Ecto neural progenitor cell (in vitro differentiated cells): ENCODE measurements at places on chromosomes 12 and 14.

- DNase-seq = no peak
Measured at GRCh38 chr12:64792128-64792527, 32.3 kb upstream of the TBC1D30 start.

GRCh38 chr12:19547271-19547671 is 108.0 kb downstream of the AEBP2 start:
- no peak for DNase-seq

GRCh38 chr14:63764103-63764502 is 36.2 kb upstream of the SGPP1 start:
- no peak for DNase-seq

- no peak for DNase-seq
Measured at GRCh38 chr12:81441629-81442028, 317.5 kb downstream of the PPFIA2 start.

GRCh38 chr12:2429032-2429431 is 365.7 kb upstream of the FKBP4 start:
- DNase-seq = no peak

DNA sequence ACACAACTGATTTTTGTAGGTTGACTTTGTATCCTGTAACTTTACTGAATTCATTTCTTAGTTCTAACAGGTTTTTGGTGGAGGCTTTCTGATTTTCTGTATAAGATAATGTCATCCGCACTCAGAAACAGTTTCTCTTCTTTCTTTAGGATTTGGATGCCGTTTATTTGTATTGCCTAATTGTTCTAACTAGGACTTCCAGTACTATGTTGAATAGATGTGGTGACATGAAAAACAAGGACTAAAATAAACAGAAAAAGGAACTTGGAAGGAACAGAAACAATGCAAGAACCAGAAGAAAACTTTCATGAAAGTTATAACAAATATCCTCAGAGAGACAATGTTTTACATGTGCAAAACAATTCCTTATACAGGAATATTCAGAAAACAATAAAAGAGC is 100.3 kb downstream of the GTF2A1 start:
- DNase-seq = no peak

GRCh38 chr14:105529569-105530284 is 3.3 kb downstream of the TMEM121 start:
- no peak for DNase-seq

DNA sequence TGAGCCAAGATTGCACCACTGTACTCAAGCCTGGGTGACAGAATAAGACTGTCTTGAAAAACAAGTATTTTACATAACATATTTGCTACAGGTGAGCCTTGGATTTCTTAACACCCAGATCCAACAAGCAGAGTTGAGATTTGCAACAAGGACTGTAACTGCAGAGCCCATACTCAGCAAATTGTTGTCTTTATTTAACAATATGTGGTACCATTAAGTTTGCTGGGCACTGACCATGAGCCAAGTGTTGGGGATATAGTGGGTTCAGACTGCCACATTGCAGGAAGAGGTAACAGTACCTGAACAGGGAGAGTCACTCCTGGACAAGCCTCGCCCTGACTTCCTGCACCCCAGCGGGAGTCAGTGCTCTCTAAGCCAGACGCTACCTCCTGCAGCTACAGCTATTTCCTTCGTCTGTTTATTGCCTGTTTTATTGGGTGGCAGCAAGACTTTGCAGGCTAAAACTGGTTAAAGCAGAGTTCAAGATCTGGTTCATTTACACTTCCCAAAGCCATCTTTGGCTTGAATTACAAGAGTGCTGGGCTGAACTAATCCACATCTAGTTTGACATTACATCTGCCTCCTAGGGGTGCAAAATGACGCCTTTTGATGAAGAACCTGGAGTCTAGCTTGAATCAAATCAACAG is 12.5 kb downstream of the AHSA1 start:
- DNase-seq = no peak

DNA sequence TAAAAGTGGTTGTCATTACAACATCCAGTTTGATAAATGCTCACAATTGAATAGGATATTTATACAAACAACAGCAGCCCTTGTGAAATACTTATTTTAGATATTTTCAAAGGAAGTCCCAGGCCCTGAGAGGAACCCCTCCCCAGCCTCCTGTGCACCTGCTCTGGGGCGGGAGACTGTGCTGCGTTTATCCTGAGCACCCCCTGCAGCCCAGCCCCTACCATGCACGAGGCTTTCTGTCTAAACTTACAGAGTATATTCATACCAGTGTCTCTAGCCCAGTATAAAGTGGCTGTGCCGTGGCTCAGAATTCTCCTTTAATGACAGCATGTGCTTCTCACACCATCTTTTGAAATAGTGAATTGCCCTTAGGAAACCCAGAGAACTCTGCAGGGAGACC is 1084.3 kb downstream of the TMEM121 start:
- DNase-seq = no peak

- no peak for DNase-seq
Measured at GRCh38 chr14:100350986-100351385, 27.8 kb downstream of the SLC25A47 start.

GRCh38 chr12:66268562-66268961 is 33.7 kb upstream of the HELB start:
- no peak for DNase-seq

DNA sequence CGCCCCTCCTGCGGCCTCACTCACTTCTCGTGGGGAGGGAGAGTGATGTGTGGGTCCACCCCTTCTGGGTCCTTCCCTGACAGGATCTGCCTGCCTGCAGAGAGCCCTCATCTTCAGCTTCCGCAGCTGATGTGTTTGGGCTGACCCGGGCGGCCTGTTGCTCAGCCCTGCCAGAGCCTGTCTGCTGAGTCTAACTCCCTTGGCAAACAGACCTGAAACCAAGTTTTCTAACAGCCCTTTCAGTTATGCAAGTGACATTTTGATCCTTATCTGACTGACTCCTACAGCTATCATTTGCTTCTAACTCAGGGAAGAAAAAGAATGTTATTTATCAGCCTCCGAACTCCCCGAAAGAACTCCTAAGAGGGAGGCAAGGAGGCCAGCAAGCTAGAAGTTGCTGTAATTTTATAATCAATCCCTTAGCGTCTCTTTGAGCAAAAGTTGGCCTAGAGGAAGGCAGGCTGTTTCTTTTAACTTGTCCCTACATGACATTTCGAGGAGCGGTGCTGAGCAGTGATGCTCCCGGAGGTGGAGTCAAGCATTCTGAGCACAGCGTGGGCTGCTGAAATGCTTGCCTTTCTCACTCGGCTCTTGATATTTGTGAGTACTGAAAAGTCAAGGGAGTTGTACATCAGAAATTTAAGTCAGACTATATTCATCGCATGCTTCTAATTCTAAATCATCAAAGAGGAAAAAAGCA is 31.5 kb upstream of the CACNA2D4 start:
- no peak for DNase-seq

DNA sequence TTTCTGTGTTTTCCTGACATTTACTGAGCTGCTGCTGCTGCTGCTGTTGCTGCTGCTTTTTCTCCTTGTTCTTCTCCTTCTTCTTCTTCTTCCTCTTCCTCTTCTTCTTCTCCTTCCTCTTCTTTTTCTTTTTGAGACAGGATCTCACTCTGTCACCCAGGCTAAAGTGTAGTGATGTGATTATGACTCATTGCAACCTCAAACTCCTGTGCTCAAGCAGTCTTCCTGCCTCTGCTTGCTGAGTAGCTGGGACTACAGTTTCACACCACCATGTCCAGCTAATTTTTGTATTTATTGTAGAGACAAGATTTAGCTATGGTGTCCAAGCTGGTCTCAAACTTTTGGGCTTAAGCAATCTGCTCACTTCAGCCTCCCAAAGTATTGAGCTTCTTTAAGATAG is 95.8 kb downstream of the TMTC3 start:
- DNase-seq = no peak

- no peak for DNase-seq
Measured at GRCh38 chr14:87940382-87940781, 52.6 kb downstream of the GALC start.

- no peak for DNase-seq
Measured at GRCh38 chr12:55705782-55706402, 1.8 kb downstream of the ITGA7 start.

DNA sequence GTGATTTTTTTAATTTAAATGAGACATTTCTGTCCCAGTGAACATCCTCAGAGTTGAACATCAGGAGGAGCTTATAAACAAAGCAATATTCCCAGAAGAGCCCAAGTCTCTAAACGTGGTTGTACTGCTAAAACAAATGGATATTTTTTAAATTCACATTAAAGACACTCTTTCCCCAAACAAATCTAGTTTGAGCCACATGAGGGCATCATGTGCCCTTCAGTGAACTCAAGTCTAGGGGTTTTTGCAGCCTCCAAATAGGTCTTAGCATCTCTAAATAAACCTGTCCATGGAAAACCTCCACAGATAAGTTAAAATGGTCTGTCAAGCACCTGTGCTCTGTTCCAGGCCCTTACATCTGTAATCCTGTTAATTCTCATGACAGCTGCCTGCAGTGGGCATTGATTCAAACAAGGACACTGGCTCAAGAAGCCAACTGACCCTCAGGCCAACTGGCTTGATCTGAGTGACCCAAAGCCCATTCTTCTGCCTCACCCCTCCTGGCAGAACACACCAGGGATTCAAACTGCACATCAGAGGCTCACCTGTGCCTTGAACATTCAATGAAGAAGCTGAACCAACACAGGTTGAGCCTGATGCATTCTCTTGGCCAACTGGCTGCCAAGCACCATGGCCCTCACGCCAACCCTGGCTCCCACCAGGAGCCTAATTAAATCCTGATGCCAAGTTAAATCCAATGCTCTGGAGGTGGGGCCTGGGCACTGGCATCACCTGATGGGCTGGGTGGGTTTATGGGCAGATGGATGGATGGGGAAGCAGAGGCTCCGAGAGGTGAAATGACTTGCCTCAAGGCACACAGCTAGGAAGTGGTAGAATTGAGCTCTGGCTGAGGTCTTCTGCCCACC is 8.6 kb downstream of the ISCU start:
- peak; percentile 47 for DNase-seq

GRCh38 chr14:34872822-34873588 is 2.2 kb downstream of the BAZ1A start:
- no peak for DNase-seq
